ENCODE measurements at places on chromosomes 6 and 20. TPM values are rescaled to one million over a fixed set of nuclear protein-coding genes. Genes with fewer than 3 reads are reported as not detected.

Gene ESR1
- 5.2 TPM for total RNA-seq

Gene OPN5
- 0.16 TPM for total RNA-seq

Gene IL17F
- not detected for total RNA-seq

Gene ENPP3
- total RNA-seq, result 2.0 TPM

Gene SOX18
- 56.7 TPM for total RNA-seq
